Ovary (tissue), 10 donors: ENCODE measurements at places on chromosomes 1 and 21. TPM values are rescaled to one million over a fixed set of nuclear protein-coding genes. Genes with fewer than 3 reads are reported as not detected.

The CENPL gene
- total RNA-seq = 3.1 TPM

The UCK2 gene
- 15.0 TPM for total RNA-seq

The ATP13A2 gene
- total RNA-seq = 23.3 TPM

The GJA5 gene
- total RNA-seq = 9.5 TPM

- no peak for DNase-seq
Observed at GRCh38 chr1:63533931-63534330, 10.6 kb downstream of the EFCAB7 start.

GRCh38 chr1:193333166-193333565 is 146.8 kb upstream of the B3GALT2 start:
- no peak for DNase-seq

DNA sequence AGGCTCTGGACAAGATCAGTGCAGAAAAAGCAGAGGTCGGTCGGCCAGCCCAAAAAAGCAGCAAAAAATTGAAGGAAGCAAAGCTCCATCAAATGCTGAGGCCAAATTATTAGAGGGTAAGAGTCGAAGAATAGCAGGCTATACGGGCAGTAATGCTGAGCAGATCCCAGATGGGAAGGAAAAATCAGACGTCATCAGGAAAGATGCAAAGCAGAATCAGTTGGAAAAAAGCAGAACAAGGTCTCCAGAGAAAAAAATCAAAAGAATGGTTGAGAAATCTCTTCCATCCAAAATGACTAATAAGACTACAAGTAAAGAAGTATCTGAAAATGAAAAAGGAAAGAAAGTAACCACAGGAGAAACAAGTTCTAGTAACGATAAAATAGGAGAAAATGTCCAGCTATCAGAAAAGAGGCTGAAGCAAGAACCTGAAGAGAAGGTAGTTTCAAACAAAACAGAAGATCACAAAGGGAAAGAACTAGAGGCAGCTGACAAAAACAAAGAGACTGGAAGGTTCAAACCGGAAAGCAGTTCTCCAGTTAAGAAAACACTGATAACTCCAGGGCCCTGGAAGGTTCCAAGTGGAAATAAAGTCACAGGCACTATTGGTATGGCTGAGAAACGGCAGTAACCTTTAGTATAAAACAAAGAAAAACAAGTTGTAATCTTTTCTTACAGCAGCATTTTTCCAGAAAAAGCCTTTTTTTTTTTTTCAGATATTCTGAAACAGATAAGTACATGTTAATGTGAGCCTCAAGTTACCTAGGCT is 75.7 kb downstream of the PHTF1 start:
- DNase-seq = no peak

GRCh38 chr1:165375623-165376022 is 19.1 kb upstream of the LMX1A start:
- no peak for DNase-seq
